ENCODE measurements at places on chromosomes 1 and 21.

GRCh38 chr1:70790232-70790923, 257.2 kb downstream of the PTGER3 start:
- DNase-seq, result no peak

- DNase-seq, result no peak
Observed at GRCh38 chr1:173406783-173407230, 70.3 kb upstream of the PRDX6 start.

DNA sequence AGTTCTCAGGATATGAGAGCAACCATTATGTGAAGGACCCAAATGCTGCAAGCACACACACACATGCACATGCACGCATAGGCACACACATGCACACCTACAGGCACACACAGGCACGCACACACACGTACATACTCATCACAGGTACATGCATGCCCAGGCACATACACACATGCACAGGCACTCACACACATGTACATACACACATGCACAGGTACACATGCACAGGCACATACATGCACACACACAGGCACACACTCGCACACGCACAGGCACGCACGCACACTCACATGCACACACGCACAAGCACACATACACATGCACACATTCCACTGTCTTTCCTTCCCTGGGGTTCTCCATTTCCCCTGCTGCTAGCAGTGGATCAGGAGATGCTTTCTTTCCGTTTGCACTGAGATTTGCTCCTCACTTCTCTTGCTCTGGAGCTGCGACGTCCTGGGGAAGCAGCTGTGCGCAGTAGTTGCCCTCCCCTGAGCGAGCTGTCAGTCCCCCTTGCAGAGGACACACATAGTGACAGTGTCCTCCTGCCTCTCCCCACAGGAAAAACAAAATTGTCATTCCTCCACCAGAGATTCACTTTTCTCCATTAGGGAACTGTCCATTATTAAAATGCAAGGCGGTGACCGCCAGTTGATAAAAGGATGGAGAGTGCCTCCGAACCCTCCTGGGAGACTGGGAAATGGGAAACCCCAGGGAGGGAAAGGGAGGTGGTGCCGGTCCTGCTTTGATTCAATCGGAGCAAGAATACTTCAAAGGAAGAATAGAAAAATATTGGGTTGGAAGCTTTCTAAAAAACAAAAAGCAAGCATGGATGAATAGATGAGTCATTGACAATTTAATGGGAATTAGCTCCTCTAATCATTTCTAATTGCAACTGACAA, 69.5 kb downstream of the WDR4 start:
- no peak for DNase-seq

GRCh38 chr21:45816794-45817193, 164.8 kb upstream of the COL6A1 start:
- no peak for DNase-seq

GRCh38 chr21:45424854-45425795, 20.2 kb downstream of the COL18A1 start:
- DNase-seq, result no peak

DNA sequence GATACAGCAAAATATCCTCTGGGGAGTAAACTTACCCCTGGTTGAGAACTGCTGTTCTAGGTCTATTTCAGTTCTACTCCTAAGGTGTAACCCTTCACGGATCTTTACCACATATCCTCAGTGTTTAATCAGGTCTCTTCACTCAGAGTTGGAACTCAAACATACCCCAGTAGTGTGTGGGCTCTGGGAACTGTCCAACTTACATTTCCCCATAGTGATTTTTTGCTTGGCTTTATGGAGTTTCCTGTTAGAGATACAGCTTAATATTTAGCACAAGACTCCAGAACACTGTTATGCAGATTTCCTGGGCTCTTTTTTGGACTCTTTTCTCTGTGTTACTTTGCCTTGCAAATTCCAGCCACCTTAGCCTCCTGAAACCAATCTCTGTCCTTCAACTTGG, 26.7 kb upstream of the LIN9 start:
- DNase-seq, result no peak

- no peak for DNase-seq
Observed at GRCh38 chr1:234770924-234771540, 161.1 kb upstream of the IRF2BP2 start.

GRCh38 chr1:45586769-45587168, 2.9 kb downstream of the NASP start:
- no peak for DNase-seq

- DNase-seq, result peak; percentile 86
Observed at GRCh38 chr1:206579747-206580437, 32.4 kb downstream of the EIF2D start.

GRCh38 chr1:189312499-189312898, 1165.2 kb downstream of the BRINP3 start:
- no peak for DNase-seq

GRCh38 chr21:21997390-21998333, 999.5 kb downstream of the NCAM2 start:
- no peak for DNase-seq

DNA sequence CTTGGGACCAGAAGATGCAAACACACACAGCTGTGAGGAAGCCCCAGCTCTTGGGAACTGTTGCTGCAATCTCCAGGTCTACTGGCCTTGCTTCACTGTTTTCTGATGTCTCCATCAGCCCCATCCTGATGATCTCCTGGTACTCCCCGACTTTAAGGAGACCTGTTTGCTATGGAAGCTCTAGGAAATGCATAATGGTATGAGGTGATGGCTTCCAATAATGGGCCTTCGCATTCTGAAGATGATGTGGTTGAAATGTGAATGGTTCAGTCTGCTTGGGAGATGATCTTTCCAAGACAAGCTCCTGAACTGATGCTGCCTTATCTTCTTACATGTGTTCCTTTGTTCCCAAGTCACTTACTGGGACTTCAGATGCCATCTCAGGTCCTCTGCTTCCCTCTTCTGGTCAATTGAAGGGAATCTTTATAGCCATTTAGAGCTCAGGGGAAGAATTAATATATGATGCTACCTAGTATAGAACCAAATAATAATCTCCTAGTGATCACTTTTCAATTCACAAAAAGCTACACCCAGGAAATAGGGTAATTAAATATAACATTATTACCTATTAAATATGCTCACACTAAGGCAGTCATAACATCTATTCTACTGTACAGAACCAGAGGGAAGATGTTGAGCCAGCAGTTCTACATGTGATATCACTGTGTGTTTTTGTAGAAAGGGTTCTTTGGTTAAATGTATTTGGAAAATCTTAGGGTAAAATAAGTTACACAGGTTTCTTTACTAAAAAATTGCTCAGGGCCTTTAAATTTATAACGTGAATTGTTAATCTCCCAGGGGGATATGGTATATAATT, 73.9 kb upstream of the VTCN1 start:
- no peak for DNase-seq

DNA sequence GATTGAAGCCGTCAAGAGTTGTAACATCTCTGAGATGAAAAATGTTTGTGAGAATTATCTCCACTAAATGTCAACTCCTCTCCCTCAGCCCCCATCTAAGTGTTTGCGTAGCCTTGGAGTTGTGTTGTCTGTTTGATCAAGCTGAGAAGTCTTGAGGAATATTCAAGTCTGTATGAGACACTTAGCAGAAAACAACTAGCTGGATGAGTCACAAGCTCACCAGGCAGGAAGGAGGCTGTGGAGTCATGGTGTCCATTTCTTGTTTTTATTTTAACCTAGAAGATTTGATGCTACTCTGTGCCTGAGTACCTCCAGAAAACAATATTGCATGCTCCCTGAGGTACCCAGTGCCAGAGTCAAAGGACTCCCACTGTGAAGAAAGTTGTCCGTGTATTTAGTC, 211.6 kb upstream of the PLXNA2 start:
- no peak for DNase-seq

GRCh38 chr1:74517599-74518051, 5.2 kb upstream of the LRRC53 start:
- DNase-seq, result no peak

DNA sequence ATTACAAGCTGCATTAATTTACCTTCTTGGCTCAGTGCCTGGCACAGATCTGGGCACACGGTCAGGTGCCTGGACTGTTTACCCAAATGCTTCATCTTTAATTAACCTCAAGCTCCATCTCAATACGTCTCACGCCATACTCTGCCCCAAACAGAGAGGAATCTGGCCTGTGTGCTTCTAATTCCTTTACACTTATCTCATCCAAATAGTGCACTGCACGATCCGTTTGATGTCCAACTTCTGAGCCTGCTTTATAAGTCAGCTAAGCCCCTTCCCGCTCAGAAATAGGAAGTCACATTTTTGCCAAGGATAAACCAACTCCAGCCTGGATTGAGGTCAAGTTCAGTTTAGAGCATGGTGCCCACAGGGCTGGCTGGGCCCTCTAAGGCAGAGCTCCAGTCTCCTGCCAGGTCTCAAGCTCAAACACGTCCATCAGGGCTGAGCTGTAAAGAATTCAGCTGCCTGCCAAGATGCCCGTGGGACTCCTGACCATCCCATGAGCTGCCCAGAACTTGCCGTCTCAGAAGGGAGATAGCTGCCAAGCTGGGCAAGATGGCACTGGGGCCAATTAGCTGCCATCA, 233.5 kb downstream of the TRABD2B start:
- DNase-seq, result no peak

GRCh38 chr1:243470502-243470901, 214.7 kb downstream of the SDCCAG8 start:
- no peak for DNase-seq

GRCh38 chr1:96416111-96416595, 305.4 kb upstream of the PTBP2 start:
- no peak for DNase-seq

GRCh38 chr1:213474054-213474453, 423.0 kb downstream of the RPS6KC1 start:
- DNase-seq, result no peak

DNA sequence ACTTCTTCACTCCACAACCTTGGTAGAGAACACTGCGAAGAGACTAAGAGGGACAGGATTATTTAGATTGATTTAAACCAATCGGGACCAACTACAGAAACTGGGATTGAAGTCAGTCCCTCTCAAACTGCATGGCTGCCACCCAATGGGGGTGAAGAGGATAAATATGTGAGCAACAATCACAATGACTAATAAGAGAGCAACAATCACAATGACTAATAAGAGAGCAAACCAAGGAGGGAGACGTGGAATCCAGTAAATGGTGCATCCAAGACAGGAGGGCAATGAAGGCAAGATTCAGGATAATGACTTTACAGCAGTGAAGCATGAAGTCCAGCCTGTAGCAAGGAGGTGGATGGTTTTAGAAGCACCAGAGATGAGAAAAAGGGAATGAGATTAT, 322.8 kb downstream of the TTLL7 start:
- no peak for DNase-seq

DNA sequence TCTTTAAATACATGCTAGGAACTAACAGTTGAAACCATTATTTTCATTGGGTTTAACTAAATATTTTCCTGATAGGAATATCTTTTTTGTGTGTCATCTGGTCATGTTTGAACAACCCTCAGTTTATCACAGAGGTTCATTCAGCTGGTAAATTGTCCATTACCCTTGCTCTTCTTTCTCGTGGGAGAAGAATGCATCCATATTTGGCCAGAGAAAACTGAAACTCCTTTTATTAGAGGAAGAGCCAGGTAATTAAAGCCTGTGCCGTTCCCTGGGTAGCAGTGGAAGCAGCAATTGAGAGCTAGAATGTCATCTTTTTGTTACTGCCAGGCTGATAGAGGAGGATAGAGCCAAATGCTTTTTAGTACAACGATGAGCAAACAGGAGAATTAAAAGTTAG, 587.2 kb upstream of the ZRANB2 start:
- DNase-seq, result no peak

DNA sequence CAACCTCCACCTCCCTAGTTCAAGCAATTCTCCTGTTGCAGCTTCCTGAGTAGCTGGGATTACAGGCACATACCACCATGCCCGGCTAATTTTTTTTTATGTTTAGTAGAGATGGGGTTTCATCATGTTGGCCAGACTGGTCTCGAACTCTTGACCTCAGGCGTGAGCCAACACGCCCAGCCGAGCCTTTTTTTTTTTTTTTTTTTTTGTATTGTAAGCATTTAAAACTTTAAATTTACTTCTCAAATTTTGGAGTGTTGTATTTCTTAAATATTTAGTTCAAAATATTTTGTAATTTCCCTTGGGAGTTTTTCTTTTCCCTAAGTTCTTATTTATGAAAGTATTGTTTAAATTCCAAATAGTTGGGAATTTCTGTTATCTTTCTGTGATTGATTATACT, 9.2 kb upstream of the SCAF4 start:
- no peak for DNase-seq

DNA sequence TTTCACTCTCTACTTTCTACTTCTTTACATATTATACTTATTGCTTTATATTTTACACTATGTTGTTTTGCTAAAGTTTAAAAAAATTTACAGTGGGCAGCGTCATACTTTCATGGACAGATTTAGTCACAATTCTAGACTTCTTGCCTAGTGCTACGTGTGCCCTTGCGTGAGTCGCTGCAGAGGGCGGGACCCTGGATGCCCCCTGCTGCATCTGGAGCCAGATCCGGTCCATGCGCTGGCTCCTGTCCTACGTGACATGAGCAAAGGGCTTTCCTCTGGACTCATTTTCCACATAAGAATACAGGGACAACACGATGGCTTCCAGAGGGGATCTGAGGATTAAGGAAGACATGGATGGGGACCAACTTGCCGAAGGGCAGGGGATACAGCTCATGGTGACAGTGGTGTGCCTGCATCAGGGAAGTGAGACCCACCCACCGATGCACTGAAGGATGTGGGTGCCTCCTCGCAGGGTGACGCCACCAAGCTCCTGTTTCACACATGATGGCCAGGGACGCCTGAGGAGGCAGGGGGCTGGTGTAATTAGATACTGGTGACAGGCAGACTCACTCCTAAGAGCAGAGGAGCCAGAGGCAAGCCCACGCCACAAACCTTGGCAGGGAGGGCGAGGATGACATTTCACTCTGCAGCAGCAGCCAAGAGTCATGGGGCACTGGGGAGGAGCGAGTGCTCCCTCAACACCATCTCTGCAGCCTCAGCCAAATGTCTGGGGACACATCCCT, 86.6 kb downstream of the DMRTB1 start:
- DNase-seq, result no peak

GRCh38 chr1:222165629-222166028, 382.3 kb downstream of the HHIPL2 start:
- DNase-seq, result no peak

GRCh38 chr1:201840055-201840454, 11.1 kb downstream of the IPO9 start:
- no peak for DNase-seq

GRCh38 chr1:163049296-163049695, 19.9 kb upstream of the RGS4 start:
- no peak for DNase-seq

DNA sequence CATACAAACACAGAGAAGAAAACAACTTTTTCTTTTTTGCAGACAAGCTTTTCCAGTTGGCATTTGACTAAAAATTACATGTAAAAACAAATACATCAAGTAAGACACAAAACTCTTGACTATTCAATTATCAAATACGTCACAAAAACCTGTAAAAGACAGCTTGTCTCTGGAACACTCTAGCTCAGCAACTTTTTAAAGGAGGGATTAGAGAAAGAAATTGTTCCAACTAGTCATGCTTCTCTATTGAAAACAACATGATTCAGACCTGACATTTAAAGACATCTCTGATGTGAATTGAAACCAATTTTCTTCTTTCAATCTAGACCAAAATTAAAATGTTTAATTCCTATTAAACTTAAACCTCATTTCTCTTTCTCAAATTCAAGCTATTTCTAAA, 30.3 kb downstream of the SMYD3 start:
- no peak for DNase-seq
